ENCODE measurements at places on chromosomes 4 and X.
A peak's percentile ranks its signal among the peaks of the same experiment; 100 is the strongest.

DNA sequence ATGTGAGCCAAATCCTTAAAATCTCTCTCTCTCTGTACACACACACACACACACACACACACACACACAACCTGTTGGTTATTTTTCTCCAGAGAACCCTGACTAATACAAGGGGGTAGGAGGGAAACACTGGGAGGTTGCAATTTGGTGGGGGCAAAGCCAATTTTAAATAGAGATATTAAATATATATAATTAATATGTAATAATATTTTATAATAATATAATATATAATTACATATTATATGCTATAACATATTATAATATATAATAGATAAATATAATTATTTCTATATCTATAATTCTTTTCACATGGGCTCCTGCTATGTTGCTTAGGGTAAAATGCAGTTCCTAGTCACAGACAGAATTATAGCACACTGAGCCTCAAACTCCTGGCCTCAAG, 1354.2 kb downstream of the FSTL5 start:
- no peak for DNase-seq

GRCh38 chrX:29542152-29542551, 673.2 kb upstream of the MAGEB2 start:
- no peak for DNase-seq

GRCh38 chr4:117560329-117560728, 474.0 kb upstream of the NDST3 start:
- DNase-seq: no peak

DNA sequence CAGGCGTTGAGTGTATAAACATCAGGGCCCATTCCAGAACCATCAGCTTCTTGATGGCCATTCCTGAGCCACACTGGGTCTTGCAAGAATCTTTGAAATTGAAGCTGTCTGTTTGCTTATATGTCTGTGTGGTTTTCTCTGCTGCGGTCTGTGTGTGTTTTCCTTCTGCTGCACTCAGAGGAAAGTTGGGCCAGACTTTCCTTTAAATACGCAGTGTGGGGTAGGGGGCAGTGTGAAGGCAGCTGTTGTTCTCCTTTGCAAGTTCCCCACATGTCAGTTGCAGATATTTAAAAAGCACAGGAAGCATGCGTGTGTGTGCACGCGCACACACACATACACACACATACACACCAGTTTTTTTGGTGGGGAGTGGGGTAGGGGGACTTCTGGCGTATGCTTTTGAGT, 32.1 kb downstream of the CCKAR start:
- no peak for DNase-seq

DNA sequence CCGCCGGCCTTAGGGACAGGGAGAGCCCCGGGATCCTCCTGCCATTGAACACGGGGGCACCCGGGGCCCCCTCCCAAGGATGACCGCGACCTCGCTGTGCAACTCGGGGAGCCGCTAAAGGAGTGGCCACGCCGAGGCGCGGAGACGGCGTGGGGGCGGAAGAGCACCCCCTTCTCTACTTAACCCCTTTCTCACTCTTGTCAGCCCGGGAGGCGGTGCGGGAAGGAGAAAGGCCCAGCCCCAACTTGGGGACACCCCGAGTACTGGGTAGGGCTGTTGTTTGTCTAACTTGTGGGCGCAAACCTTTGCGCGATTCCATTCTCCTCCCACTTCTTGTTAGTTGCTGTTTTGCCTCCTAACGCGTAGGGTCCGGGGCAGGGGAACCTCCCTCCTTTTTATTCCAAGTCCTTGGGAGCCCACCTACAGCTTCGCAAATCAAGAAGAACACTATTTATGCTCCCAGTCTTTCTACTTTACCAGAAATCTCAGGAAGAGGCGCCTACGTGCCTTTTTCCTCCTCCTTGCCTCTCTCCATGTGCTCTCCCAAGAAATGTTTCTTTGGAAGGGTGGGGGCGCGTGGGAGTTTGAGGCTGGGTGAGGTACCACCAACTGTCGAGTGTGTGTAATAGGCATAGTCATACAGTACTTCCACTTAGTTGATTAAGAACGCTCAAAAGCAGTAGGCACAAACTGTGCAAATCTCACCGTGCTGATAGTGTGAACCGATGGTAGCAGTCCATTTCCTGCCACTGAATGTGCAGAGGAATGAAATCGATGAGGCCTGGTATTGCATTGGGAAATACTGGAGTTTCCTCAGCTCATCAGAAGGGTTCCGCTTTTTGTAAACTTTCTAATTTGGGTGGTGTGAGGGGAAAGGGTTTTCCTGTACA, 813 bp downstream of the DIAPH2 start:
- DNase-seq: peak; percentile 56

- no peak for DNase-seq
Observed at GRCh38 chr4:48329193-48329592, 12.1 kb upstream of the SLAIN2 start.

GRCh38 chr4:1967512-1968149, 41.1 kb downstream of the NELFA start:
- no peak for DNase-seq

- DNase-seq: no peak
Observed at GRCh38 chr4:119087121-119087520, 48.5 kb upstream of the MYOZ2 start.

DNA sequence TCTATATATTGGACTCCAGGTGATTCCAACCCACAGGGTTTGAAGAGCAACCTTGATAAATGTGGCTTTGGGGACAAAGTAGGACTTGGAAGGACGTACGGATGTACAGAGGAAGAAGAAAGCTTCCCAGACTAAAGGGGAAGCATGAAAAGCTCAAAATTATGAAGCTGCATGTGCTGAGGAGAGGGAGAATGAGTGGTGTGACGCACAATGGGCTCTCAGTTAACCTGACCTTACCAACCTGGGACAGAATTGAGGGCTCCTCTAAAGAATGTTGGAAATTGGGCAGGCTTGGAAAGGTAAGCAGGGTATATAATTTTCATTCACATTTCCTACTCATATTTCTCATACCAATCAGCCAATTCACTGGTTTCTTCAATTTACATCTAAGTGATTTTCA, 10.5 kb upstream of the TIGD2 start:
- DNase-seq: no peak

DNA sequence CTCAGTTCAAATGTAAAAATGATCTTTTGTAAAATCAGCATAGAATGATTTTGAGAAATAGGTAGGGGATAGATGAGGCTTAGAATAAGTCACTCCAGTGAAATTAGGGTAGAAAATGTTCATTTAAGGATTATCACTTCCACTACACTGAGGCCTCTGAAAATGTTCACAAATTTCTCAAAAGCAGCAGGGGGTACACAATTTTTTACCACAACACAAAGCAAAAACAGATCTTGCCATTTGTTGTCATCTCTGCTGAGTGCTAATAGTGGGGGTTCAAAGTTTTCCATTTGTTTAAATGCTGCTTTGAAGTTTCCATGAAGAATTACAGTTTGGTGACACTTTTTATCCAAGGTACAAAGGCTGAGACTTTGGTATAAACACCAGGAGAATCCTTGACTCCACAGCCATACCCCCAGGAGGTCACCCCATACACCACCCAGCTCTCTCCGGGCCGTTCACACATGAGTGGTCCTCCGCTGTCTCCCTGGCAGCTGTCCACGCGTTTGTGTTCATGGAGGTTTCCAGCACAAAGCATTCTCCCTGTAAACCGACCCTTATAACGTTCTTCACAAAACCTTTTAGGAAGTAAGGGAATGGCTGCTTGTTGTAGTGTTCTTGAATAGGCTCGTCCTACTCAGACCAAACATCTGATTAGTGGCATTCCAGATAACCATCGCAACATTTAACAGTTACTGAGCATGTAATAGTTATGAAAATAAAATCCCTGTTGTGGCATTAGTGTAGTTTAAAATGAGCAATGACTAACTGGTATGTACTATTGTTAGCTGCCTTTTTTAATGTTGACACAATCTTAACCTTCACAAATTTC, 71.0 kb downstream of the PRSS12 start:
- DNase-seq: no peak

DNA sequence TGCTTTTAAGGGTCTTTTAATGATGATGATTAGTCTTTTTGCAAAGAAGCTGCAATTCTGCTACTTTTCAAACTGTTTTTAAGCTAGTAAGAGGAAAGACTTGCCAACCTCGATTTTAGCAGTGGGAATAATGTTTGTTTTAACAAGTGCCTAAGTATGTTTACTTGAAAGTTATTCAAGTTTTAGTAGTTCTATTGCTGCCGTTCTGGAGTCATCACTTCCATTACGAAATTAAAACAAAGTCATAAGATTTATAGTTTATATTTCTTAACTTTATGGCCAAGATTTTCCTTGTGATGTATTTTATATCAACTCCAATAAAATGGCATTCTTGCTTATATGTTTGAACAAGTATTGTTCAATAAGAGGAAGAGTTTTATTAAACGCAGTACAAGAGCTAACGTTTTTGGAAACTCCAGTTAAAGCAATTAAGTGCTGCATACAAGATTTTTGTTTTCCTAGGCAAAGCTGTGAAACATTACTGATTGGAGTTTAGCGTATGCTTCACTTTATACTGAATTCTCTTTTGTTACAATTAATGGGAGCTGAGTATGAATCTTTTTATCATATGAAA, 211.3 kb downstream of the TENM3 start:
- DNase-seq: no peak
